Ascending aorta (tissue), 2 donors: ENCODE measurements at places on chromosomes 12 and 14. TPM values are rescaled to one million over a fixed set of nuclear protein-coding genes. Genes with fewer than 3 reads are reported as not detected.

Gene RASSF3
- total RNA-seq: 79.6 TPM

DNA sequence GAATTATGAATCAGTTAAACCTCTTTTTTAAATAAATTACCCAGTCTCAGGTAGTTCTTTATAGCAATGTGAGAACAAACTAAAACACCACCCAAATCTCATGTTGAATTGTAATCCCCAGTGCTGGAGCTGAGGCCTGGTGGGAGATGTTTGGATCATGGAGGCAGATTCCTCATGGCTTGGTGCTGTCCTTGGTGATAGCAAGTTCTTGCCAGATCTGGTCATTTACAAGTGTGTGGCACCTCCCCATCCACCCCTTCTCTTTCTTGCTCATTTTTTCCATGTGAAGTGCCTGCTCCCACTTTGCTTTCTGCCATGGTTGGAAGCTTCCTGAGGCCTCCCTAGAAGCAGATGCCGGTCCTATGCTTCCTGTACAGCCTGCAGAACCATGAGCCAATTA lies 102.1 kb upstream of the ANO4 start:
- DNase-seq: no peak

DNA sequence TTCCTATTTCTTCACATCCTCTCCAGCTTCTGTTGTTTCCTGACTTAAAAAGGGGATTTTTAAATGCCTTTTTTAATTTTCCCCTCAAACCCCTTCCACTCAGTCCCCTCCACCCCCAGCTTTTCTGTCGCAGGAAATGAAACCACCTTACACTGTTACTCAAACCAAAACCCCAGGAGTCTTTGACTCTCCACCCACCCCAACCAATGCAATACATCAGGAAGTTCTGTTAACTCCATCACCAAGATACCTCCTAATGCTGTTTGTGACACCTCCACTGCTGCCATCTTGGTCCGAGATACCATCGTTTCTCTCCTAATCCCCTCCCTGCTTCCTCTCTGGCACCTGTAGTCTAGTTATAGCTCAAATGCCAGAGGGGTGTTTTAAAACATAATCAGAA lies 25.4 kb upstream of the CPM start:
- DNase-seq: no peak

GRCh38 chr12:45697371-45697770 lies 32.1 kb upstream of the ARID2 start:
- DNase-seq: no peak

Gene VWF
- 1,026 TPM for total RNA-seq

- DNase-seq: no peak
Measured at GRCh38 chr12:12881151-12881909, 10.0 kb upstream of the GPRC5A start.

GRCh38 chr14:99157246-99157645 lies 114.8 kb downstream of the BCL11B start:
- DNase-seq: peak; percentile 43

GRCh38 chr12:122499991-122500684 lies 594 bp downstream of the ZCCHC8 start:
- peak; percentile 72 for DNase-seq

GRCh38 chr12:30813525-30814294 lies 59.0 kb upstream of the CAPRIN2 start:
- no peak for DNase-seq

DNA sequence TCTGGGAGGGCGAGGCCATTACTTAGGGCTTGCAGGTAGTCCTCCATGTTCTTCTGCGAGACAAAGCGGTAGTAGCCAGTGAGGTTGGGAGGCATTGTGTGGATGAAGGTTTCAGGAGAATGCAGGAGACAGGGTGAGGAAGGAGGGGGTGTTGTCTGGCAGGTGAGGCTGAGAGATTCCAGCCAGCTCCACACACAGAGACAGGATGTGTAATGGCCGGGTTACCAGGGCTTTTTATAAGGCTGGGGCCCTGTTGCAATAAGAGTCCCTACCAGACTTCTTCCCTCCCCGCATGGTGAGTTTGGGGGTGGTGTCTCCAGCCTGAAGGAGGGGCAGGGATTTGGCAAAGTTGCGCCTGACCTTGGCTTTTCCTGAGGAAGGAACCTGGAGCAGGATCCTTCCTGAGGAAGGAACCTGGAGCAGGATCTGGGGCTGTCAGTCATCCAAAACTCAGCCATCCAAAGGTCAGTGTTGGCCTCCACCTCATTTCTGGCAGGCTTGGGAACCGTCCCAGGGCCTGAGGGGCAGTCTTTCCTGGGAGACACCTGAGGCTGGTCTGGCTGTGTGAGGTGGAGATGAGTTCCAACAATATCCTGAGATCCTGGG lies at the start of gene RBP5:
Gene RBP5, minus strand, starts transcription at position 209 of the 606 bp plus-strand sequence. Its CDS starts 114 bp downstream, at position 95.
- no peak for DNase-seq

Gene NUP37
- total RNA-seq: 66.9 TPM

Gene TGM1
- total RNA-seq: 1.7 TPM

Gene ELK3
- 21.2 TPM for total RNA-seq

- DNase-seq: no peak
Measured at GRCh38 chr12:72209086-72209485, 63.1 kb upstream of the TRHDE start.

DNA sequence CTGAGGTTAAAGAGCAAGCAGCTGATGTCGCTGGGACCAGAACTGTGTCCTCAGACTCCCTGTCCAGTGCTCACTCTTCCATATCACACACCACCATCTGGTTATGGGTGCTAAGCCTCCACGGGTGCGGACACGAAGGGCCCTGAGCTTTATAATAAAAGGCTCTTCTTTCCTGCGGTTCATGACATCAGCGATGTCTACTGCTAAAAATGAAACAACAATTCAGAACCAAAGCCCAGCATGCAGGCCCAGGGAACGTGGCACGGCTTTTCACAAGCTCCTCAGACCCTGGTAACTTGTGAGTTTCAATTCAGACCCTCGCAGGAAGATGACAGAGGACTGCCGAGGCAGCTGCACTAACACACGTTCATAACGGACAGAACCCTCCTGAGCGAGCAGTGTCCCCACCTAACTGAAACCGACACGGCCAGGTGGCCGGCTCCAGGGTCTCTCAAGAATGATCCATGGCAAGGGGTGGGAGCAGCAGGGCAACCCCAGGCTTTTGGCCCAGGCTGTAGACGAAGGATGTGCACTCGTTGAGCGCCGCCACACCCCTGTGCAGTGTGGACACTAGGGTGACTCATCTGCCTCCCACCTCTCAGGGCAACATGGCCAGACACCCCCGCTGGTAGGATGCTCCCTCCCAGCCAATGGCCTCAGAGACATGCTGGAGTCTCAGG lies 180.3 kb downstream of the CALM1 start:
- DNase-seq: no peak

GRCh38 chr14:65351493-65352194 lies 60.9 kb upstream of the FUT8 start:
- DNase-seq: no peak

Gene IL22
- not detected for total RNA-seq

Gene TAS2R50
- total RNA-seq: not detected

- no peak for DNase-seq
Measured at GRCh38 chr14:99964979-99965378, 100.2 kb upstream of the EVL start.

DNA sequence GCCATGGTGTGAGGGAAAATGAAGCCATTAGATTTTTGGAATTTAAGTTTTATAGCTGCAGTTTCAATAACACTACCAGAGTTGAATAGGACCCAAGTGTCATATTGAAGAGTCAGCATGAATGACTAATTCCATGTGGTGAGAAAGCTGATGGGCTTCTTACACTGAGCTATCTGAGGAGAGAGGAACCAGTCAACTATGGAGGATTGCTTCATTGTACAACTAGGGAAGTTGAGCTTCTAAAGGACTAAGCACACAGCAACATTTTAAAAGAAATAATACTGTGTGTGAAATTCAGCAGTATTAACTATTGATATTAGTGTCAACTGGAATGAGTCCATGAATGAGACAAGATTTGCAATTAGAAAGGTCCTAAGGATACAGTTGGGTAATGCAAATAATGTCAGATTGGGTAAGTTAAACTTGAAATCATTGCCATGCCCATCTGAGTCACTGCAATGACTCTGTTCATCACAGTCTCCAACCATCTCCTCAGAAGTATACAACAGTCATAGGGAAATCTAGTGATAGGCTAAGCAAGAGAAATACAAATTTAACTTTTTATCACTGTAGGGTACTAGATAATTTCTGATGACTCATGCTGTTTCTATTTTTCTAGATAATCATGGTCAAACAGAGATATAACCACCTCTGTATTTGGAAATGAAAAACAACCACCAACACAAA lies 394.2 kb downstream of the FSCB start:
- DNase-seq: no peak

GRCh38 chr14:90799420-90799819 lies 16.8 kb downstream of the TTC7B start:
- no peak for DNase-seq

Gene CAPZA3
- total RNA-seq: not detected

DNA sequence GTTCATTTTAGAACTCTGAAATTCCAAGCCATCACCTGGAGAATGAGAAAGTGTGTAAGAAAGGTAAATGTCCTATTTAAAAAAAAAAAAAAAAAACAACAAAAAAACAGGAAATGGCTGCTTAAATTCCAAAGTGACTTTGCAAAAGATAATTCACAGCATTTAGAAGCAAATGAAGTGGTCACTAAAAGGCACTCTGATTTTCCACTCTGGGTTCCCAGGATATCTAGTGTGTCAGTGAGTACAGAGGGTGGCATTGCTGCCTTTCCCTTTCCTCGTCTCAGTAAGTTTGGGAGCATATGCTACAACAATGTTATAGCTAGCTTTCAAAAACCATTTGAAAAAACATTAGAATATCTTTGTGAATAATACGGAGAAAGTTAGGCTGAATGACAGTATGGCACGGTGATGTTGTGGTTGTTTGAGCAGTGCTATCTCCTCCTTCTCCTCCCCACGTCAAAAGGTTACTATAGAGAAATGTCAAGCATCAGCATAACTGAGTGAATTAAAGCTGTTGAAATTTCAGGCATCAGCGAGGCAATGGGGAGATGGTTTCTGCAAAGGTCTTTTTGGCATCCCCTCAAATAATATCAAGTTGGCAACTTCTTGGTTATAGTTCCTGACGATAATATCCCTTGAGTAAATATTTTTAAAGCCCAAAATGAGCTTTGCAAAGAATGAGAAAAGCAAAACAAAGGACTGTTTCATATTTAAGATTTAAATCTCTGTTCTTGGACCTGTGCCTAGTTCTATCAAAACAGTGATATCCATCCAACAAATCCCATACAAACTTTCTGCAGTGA lies 164.5 kb upstream of the E2F7 start:
- no peak for DNase-seq

GRCh38 chr14:64503434-64504309 lies at the start of gene ZBTB25:
ZBTB25 (minus strand) TSS chr14:64503838; CDS start chr14:64490533, 13,305 bp downstream.
- peak; percentile 96 for DNase-seq

GRCh38 chr14:67446371-67447032 lies 34.5 kb upstream of the PLEK2 start:
- DNase-seq: no peak

DNA sequence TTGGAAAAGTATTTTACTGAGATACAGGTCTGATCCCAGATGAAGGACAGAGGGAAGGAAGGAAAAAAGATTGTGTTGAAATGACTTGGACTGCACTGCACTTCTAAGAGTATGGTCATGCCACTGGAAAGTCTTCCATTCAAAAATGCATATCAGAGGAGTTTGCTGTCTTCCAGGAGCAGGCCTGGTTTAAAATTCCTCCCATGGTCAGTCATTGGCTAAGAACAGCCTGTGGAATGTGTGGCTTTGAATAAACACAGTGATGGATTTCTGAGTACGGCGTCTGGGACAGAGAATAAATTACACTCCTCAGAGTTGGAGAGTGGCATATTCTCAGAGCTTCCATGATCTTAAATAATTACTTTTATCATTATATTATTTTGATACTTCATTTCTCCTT lies 245.8 kb upstream of the PDZRN4 start:
- DNase-seq: no peak

GRCh38 chr12:99611599-99611998 lies 36.0 kb upstream of the GARIN6 start:
- DNase-seq: no peak

Gene MFAP5
- 174 TPM for total RNA-seq

Gene TMEM52B
- not detected for total RNA-seq

Gene PTHLH
- not detected for total RNA-seq
